ENCODE measurements at places on chromosomes 1 and 21.

- peak; percentile 20 for DNase-seq
Measured at GRCh38 chr1:204152310-204153044, 633 bp upstream of the ETNK2 start.

- DNase-seq: no peak
Measured at GRCh38 chr1:220708936-220709801, 19.0 kb downstream of the C1orf115 start.

- DNase-seq: no peak
Measured at GRCh38 chr1:172671591-172671990, 12.7 kb downstream of the FASLG start.

- DNase-seq: peak; percentile 87
Measured at GRCh38 chr1:205141236-205142101, 19.7 kb upstream of the RBBP5 start.

GRCh38 chr1:26156285-26157038 lies 2.4 kb upstream of the FAM110D start:
- peak; percentile 31 for DNase-seq

DNA sequence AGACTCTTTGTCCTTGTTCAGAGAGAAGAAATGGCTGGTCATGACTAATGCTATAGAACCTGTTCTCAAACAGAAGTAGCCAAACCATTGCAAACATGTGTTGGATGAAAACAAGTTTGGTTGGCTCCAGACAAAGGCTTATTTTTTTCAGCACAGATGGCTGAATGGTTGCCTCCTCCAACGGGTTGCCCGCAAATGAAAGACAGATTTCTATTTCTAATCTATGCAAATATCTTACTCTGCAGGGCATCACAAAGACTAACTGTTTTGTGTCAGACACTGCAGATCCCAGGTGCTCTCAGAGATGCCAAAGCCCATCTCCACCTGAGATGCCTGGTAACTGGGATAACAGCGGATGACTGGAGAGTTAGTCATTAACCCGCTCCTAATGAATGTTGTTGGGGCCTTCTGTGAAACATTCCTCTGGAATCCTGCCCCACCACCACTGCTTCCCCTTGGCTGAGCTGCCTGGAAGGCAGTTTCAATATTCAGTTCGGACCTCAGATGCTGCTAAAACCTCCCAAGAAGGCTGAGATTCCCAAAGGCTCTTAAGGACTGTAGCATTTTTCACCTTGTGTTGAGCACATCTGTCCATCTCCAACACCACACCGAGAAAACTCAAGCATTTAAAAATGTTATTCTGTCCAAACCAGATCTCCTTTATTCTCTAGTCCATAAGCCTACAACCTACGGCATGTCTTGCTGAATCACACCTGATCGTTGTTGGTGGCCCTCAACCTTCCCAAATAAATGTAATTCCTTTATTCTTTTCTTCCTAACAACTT lies 104.4 kb downstream of the PTPN14 start:
- DNase-seq: peak; percentile 100

DNA sequence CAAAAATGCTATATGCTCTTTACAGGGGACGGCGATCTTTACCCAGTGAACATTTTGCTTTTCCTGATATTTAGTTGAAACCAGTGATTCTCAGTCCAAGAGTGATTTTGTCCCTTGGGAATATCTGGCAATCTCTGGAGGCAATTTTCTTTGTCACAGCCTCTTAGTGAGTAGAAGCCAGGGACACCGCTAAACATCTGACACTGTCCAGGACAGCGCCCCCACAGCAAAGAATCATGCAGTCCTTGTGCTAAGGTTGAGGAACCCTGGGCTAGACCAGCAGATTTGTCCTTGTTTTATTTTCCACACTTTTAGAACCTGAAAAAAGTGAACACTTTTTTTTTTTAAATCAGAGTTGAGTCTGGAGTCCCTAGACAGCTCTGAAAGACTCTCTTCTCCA lies 13.1 kb downstream of the EVA1C start:
- DNase-seq: no peak

- no peak for DNase-seq
Measured at GRCh38 chr1:58850636-58851035, 66.8 kb upstream of the JUN start.

- DNase-seq: no peak
Measured at GRCh38 chr1:205012391-205013140, 30.4 kb upstream of the CNTN2 start.

- DNase-seq: peak; percentile 15
Measured at GRCh38 chr1:24770881-24771280, 25.6 kb downstream of the CLIC4 start.

DNA sequence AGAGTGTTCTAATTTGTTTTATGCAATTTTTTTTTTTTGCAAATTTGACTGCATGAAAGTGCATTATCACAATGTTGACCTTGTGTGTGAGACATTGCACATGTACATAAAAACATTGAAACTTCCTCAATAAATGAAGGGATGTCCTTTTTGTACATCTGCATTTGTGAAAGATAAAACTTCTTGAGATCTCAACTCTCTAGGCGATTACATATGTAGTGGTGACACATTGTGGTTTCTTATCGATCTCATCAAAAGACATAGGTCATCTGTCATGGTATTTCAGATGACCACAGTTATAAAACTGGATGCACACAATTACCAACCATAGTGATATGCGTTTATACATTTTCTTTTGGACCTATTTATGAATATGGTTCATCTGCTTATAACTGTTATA lies 35.6 kb upstream of the C21orf91 start:
- no peak for DNase-seq

Measured in A172 (cell line).